PC-3 (cell line): ENCODE measurements at places on chromosomes 7 and 10. TPM values are rescaled to one million over a fixed set of nuclear protein-coding genes. Genes with fewer than 3 reads are reported as not detected.
A peak's percentile ranks its signal among the peaks of the same experiment; 100 is the strongest.

GRCh38 chr10:75513292-75513885, 82.0 kb downstream of the LRMDA start:
- no peak overlapping the region for H3K4me3 ChIP-seq
- peaks cover 22% of the 10 kb centered on the region for H3K4me1 ChIP-seq
- peaks cover 19% of the 10 kb centered on the region; the same call in 1 of the 2 replicates for H3K27me3 ChIP-seq
- H3K36me3 ChIP-seq = no peaks in the 10 kb centered on the region
- no peak for DNase-seq

GRCh38 chr7:69204943-69205342, 393.3 kb upstream of the AUTS2 start:
- no peak overlapping the region for H3K27ac ChIP-seq
- H3K4me1 ChIP-seq = no peaks in the 10 kb centered on the region
- H3K4me3 ChIP-seq = no peak overlapping the region
- no peaks in the 10 kb centered on the region for H3K27me3 ChIP-seq
- H3K36me3 ChIP-seq = no peaks in the 10 kb centered on the region

DNA sequence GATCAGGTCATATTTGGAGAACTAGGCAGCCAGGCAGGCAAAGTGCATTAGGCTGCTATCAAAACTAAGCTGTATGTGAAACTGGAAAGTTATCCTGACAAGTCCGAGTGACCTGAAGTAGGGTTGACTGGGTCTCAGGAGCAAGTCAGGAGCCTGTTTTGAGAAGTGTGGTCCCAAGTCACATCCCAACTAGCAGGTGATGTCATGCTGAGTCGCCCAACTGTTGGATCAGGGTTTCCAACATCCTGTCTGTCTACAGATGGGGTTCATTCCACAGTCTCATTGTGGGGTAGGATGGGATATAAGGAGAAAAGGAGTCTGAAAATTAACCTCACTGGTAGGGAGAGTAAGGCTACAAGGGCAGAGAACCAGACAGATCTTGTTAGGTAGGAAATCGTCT, 27.0 kb downstream of the SLC26A4 start:
- H3K4me1 ChIP-seq = peaks cover 9% of the 10 kb centered on the region
- peak; percentile 67 for DNase-seq
- no peak overlapping the region for H3K4me3 ChIP-seq
- H3K27ac ChIP-seq = no peak overlapping the region

GRCh38 chr10:95260397-95260881, 30.4 kb downstream of the PDLIM1 start:
- no peaks in the 10 kb centered on the region for H3K27me3 ChIP-seq
- H3K27ac ChIP-seq = peak overlapping the region; percentile 92
- DNase-seq = peak; percentile 66
- H3K4me1 ChIP-seq = peaks cover 17% of the 10 kb centered on the region
- no peak overlapping the region for H3K4me3 ChIP-seq

DNA sequence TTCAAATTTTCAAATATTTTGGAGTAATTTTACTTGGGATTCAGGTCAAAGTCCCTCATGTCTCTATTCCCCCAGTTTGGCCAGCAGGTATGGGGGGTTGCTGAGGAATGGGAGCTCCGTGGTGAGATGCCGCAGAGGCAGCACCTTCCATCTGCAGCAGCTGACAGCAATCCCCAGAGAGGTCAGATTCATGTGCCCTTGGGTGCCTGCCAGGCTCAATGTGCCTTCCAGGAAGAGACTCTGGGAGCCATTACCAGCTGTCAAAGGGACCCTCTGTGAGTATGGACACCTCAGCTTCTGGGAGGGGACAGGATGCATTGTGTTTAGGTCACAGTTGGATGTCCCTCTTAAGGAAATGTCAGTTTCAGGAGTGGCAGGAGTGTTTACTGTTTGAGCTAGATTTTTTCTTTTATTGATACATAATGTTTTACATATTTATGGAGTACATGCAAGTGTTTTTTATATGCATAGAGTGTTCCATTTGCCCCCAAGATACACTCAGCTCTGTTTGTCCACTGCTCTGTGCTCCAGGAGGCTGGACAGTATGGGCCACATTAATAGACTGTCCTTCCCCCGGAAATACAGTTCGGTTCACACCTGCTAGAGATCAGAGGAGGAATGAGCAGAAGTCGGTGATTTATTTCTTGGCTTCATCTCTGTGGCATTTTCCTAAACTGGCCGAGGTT, 75.3 kb upstream of the GRB10 start:
- no peak overlapping the region for H3K4me3 ChIP-seq
- peaks cover 9% of the 10 kb centered on the region; the same call in 1 of the 2 replicates for H3K4me1 ChIP-seq
- H3K27me3 ChIP-seq = no peaks in the 10 kb centered on the region

- peak; percentile 59 for DNase-seq
- H3K27me3 ChIP-seq = 0 out of 2 replicates have a peak, but pooled peaks cover 1% of the 10 kb centered on the region
- H3K4me3 ChIP-seq = no peak overlapping the region
- H3K4me1 ChIP-seq = no peaks in the 10 kb centered on the region; the same call in 1 of the 2 replicates
- no peaks in the 10 kb centered on the region for H3K36me3 ChIP-seq
- H3K27ac ChIP-seq = no peak overlapping the region
Measured at GRCh38 chr10:75688506-75689300, 257.3 kb downstream of the LRMDA start.

- no peaks in the 10 kb centered on the region for H3K36me3 ChIP-seq
- H3K27ac ChIP-seq = peak overlapping the region; percentile 90
- DNase-seq = peak; percentile 98
Measured at GRCh38 chr7:50534690-50535290, 30.4 kb downstream of the DDC start.

DNA sequence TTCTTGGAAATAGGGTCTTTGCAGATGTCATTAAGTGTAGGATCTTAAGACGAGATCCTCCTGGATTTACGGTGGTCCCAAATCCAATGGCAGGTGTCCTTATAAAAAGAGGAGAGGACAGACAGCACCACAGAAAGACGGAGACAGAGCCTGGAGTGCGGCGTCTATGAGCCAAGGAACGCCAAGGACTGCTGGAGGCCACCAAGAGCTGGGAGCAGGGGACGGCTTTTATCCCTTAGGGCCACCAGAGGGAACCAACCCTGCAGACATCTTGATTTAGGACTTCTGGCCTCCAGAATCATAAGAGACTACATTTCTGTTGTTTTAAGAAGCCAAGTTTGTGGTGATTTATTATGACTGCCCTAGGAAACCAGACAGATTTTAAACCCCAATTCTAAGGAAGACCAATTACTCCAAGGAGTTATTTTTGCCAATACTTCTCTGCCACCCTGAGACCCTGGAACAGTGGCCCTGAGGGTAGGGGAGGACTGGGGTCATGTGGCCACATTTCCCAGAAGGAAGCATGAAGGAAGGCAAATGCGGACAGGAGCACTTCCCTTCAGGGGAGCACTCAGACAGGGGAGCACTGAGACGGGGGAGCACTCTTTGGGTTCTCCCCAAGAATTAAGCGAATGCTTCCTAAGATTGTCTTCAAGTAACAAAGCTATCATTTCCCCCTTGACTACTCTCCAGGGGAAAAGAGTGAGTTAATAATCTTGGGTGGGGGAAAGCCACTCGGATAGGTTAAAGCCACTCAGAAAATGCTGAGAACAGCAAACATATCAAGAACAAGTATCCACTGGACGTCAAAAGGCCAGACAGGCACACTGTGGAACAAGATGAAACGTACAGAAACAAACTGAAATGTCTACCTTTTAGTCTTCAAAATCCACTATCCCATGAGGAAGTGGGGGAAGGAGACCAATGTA, 67.5 kb downstream of the CHST15 start:
- peaks cover 7% of the 10 kb centered on the region for H3K4me1 ChIP-seq
- no peaks in the 10 kb centered on the region for H3K36me3 ChIP-seq
- no peak overlapping the region for H3K4me3 ChIP-seq
- no peak overlapping the region for H3K27ac ChIP-seq
- peak; percentile 38 for DNase-seq

- no peak overlapping the region for H3K4me3 ChIP-seq
- no peak for DNase-seq
Measured at GRCh38 chr7:28418311-28418710, 6.0 kb downstream of the CREB5 start.

GRCh38 chr7:43674559-43675436, 54.5 kb downstream of the COA1 start:
- DNase-seq = peak; percentile 90
- H3K27me3 ChIP-seq = no peaks in the 10 kb centered on the region
- no peak overlapping the region for H3K4me3 ChIP-seq
- 0 out of 2 replicates have a peak, but pooled peaks cover 4% of the 10 kb centered on the region for H3K36me3 ChIP-seq
- peaks cover 13% of the 10 kb centered on the region for H3K4me1 ChIP-seq

DNA sequence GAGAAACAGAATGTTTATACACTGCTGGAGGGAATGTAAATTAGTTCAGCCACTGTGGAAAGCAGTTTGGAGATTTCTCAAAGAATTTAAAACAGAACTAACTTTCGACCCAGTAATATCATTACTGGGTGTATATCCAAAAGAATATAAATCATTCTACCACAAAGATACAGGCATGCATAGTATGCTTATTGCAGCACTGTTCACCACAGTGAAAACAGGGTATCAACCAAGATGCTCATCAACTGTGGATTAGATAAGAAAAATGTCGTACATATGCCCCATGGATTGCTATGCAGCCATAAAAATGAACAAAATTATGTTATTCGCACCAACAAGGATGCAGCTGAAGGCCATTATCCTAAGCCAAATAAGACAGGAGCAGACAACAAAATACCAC, 343.1 kb upstream of the KCND2 start:
- no peak overlapping the region for H3K27ac ChIP-seq
- H3K4me1 ChIP-seq = no peaks in the 10 kb centered on the region
- no peaks in the 10 kb centered on the region for H3K27me3 ChIP-seq
- H3K36me3 ChIP-seq = no peaks in the 10 kb centered on the region
- DNase-seq = no peak

DNA sequence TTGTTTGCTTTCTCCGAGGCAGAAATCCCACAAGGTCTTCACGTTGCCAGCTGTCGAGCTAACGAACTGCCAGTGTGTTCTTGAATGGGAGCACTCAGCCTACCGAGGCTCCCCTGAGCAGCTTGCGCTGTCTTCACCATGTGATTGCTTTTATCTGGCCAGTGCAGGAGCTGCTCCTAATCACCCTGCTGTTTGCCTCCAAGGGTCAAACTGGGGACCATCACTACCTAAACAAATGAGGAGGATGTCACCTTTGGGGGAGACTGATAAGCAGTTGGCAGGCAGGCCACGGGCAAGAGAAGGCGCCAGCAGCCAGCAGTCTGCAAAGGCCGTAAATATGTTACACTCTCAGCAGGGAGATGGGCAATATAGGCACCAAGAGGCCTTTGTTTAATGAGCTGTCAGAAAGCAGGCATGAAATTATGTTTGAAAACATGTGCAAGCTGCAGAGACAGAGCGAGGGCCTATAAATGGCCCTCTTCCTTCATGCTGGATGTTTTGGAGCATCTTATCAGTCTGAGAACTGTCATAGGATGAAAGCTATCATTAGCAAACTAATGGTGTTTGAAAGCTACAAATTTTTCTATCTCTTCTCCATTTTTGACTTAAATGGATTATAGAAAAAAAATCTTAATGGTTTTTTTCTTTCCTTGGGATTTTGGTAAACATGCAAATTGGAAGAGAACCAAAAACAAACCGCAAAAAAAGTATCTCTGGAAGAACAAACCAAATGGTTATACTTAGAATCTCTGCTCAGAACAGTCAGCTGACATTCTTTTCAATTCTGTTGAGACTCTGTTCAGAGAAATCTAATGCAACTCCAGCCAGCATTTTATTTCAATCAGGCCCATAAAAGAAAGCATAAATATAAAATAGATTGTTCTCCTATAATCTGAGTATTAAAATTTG, 267.3 kb upstream of the NPVF start:
- H3K27me3 ChIP-seq = peaks cover 36% of the 10 kb centered on the region; the same call in 1 of the 2 replicates
- H3K27ac ChIP-seq = no peak overlapping the region
- no peaks in the 10 kb centered on the region for H3K36me3 ChIP-seq
- H3K4me3 ChIP-seq = no peak overlapping the region

DNA sequence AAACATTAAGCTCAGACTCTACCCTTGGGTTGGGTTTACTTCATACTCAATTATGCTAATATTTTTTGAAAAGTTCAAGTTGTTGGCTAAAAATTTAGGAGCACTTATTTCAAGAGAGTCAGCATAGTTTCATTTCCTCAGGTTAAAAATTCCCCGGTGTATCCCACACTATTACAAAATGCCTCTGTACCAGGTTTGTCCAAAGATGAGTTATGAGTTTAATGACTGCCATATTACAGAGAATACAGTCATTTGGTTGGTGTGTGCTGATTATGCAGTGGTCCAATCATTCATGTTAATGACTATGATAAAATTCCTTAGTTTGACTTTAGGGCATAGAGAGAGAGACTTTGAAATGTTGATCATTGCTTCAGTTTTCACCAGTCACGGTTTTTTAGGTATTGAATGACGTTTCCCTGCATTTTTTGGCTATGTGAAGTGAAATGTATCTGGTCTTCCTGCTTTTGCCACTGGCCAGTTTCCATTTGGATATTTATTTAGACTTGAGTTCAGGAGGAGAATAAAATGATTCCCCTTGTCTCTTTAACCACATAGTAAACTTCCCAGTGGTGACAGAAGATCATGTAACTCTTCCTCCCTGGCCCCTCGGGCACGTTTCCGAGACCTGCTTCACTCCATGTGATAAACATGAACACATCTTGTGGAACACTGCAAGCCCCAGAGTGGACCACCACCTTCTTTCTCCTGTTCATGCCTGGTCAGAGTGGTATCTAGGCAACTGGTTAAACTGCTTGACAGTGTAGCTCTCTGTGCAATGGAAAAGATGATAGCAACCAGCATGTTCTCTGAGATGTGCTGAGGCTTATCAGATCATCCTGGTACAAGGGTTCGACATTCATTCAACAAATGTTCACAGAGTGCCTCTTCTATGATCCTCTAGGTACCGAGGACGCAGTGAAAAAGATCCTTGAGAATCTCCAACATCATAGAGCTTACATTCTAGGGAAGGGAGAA, 153.6 kb downstream of the CACNB2 start:
- peaks cover 18% of the 10 kb centered on the region for H3K27me3 ChIP-seq
- no peaks in the 10 kb centered on the region for H3K4me1 ChIP-seq
- H3K27ac ChIP-seq = no peak overlapping the region
- H3K4me3 ChIP-seq = no peak overlapping the region
- H3K36me3 ChIP-seq = no peaks in the 10 kb centered on the region
- DNase-seq = no peak

UFSP1 gene
- 10.5 and 14.6 TPM in 2 replicates for total RNA-seq

PDGFA gene
- 16.1 and 18.4 TPM in 2 replicates for total RNA-seq

CH25H gene
- not detected in 2 replicates for total RNA-seq

PCLO gene
- total RNA-seq = 3.5 and 7.5 TPM in 2 replicates

CPA2 gene
- not detected in 2 replicates for total RNA-seq

NUTM2A gene
- total RNA-seq = 0.18 and 0.86 TPM in 2 replicates

TMEM236 gene
- 0.04 TPM in 1 of 2 replicates, not detected in the other for total RNA-seq
